Effector memory CD4-positive, alpha-beta T cell (primary cell): ENCODE measurements at places on chromosomes 6 and 20.

GRCh38 chr6:89596056-89596455, 42.5 kb downstream of the LYRM2 start:
- DNase-seq, result no peak

DNA sequence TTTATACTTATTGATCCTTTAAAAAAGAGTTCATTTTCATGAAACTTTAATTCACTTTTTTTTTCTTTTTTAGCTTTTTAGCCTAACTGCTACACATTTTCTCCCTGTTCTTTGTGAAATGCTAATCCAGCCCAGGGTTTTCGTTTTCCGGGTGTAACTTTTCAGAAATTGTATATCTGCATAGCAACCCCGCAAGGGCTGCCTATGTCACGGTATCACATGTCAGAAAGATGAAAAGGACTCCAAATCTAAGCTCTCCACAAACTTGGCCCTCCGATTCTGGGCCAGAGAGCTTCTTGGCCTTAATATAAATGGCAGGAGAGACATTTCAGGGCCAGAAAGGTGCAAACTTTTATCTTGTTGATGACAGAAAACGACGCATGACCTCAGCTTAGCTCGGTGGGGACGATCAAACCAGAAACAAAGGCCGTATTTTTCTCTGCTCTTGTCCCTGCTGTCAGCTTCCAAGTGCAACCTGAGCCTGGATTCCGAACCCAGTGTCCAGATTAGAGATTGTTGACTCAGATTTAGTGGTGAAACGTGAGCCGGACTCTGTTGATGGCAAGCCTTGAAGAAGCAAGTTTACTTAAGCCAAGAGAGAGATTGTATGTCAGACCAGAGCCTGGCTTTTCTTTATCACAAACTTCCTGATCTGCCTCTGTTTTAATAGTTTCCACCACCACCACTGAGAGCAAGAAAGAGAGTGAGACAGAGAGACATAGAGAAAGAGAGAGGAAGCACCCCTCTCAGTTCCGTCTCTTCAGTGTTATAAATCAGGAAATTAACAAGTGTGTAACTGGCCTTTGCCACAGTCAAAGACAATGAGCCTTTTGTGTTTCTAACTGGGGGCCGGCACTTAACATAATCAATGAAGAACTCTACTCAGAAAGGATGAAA, 157.8 kb downstream of the SCML4 start:
- DNase-seq, result no peak

GRCh38 chr6:36679043-36679833, 724 bp downstream of the CDKN1A start:
- peak; percentile 32 for DNase-seq

- no peak for DNase-seq
Measured at GRCh38 chr6:37125774-37126492, 44.0 kb upstream of the PIM1 start.

- DNase-seq, result peak; percentile 89
Measured at GRCh38 chr6:27132532-27133280, 114.8 kb upstream of the PRSS16 start.
